Fibroblast of skin of left biceps (primary cell): ENCODE measurements at places on chromosomes 4 and X.
A peak's percentile ranks its signal among the peaks of the same experiment; 100 is the strongest.

DNA sequence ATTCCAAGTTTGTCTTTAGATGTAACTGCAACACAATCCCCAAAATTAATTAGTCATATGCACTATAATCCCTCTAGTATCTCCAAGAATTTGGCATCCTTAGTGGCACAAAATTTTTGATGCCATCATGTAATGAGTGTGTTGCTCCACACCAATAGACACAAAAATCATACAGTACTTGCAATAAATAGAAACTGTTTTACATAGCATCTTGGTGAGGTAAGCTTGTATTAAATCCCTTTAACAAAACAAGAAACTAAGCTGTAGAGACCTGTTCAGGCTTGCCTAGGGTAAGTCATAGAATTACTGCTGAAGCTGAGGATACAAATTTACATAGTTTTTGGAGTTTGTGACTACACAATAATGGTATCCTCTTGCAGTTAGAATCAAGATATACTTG is 64.5 kb upstream of the PRSS12 start:
- DNase-seq, result no peak

- DNase-seq, result peak; percentile 44
These were observed 227.6 kb downstream of the PRDM5 start for GRCh38 chr4:120694973-120695372.

DNA sequence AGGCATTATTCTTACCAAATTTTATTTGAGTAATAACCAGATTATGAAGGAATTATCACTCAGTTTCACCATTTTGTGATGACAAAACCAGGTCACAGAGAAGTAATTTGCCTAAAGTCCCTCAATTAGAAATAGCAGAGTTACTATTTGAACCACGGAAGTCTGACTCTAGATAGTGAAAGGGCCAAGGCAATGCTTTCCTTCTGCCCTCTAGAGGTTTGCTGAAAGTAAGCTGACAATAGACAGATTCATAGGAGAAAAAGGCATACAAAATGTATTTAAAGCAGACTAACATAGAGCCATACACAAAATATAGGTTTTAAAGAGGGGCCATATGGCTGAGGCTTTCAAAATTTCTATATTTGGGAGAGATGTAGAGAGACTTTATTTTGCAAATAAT is 43.1 kb downstream of the CXXC4 start:
- no peak for DNase-seq

DNA sequence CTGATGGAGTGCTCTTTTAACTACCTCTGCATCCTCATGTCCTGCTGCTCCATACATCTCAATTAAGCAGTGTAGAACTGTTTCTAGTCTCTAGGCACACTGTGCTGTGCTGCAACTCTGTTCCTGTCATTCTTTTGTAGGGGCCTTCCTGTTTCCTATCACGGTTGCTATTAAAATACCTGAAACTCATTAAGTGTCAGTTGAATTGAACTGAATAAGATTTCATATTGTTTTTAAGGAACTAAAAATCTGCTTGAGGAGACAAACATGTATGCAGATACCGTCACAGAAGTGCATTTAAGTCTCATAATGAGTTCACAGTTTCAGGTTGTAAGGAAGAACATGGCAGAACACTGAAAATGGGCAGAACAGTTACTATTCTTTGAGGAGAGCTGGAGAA is 170.1 kb downstream of the LARP7 start:
- no peak for DNase-seq

DNA sequence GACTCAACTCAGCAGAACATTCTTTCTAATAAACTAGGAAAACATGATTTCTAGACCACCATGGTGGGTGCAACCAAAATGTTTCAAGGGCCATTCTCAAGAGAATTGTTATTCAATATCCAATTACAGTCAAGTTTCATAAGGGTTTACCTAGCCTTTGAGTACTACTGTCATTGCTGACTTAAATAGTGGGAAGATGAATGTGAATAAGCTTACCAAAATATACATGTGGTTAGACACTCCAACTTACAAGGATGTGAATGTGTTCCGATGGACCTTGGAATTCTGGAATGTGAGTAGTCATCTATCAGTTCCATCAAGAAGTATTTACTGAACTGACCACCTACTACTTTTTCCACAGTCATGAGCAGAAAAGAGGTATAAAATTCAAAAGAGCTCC is 16.9 kb downstream of the SH3RF1 start:
- DNase-seq, result peak; percentile 88

GRCh38 chr4:26751004-26751403 is 109.6 kb upstream of the STIM2 start:
- no peak for DNase-seq

DNA sequence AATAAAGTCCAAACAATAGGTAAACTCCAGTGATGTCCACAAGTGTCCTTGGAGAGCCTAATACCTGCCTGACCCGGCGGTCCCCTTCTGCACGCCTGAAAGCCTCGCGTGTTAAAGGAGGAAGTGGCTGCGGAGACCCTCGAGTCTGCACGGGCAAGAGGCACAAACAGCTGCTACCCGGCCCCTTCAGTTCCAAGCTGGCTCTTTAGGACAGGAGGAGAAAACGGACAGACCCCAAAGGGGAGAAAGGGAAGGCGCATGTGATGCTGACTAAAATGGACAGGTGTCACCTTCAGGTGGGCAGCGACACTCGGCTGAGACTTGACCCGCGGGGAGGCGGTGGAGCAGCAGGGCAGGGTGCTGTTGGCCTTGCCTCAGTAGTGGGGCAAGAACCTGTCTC is 102.7 kb upstream of the TENM3 start:
- DNase-seq, result no peak

DNA sequence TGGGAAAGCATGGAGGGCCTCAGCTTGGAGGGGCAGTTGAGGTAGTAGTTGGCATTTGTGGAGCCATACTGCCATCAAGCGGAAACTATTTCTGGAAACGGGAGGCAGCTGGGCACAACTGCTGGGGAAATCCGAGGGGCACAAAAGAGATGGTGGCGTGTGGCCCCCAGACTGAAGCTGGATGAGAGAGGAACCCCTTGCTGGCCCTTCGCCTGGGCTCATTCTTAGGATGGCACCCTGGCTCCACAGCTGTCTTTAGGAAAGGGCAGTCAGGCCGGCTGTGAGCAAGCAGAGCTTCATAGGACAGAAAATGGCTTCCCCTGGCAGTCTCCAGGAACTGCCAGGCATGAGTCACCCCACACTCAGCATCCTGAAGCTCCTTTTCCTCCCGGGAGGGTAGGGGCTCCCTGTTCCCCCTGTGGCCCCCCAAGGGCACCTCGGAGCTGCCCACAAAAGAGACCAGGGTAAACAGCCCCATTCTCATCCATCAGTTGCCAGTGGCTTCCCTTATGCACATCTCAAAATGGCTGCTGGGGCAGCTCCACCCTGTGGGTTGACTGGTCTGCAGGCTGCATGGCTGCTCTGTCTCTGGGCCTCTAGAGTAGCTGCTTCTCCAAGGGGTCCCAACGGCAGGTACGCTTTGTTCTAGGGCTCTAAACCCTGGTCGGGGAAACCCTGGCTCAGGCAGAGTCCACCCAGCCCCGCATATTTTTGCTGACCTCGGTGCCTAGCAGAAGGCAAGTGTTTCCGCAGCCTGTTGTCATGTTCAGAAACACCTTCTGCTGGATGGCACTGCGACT is 64.7 kb downstream of the NBDY start:
- DNase-seq, result no peak

- DNase-seq, result no peak
These were observed 51.6 kb upstream of the NHS start for GRCh38 chrX:17323397-17323796.

GRCh38 chr4:184444953-184445309 is 29.4 kb downstream of the IRF2 start:
- no peak for DNase-seq

DNA sequence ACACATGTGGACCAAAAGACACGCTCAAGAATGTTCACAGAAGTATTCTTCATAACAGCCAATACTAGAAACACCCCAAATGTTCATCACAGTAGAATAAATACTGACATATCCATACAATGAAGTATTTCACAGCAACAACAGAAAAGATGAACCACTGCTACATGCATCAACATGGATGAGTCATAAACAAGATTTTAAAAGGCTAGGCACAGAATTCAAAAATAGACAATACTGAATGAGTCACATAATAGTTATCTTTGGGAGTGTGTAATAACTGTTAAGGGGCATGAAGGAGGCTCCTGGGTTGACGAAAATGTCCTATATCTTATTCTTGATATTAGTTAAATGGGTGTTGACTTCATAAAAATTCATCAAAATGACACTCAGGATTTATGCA is 43.5 kb downstream of the CLOCK start:
- DNase-seq, result peak; percentile 43
